Activated CD4-positive, alpha-beta T cell treated with anti-CD3 and anti-CD28 coated beads, Interleukin-2, amount 50 U/mL, for 4 hours (primary cell): ENCODE measurements at places on chromosomes 2 and 18.
A peak's percentile ranks its signal among the peaks of the same experiment; 100 is the strongest.

- DNase-seq, result no peak
These were observed 87.2 kb downstream of the NRP2 start for GRCh38 chr2:205769495-205769850.

DNA sequence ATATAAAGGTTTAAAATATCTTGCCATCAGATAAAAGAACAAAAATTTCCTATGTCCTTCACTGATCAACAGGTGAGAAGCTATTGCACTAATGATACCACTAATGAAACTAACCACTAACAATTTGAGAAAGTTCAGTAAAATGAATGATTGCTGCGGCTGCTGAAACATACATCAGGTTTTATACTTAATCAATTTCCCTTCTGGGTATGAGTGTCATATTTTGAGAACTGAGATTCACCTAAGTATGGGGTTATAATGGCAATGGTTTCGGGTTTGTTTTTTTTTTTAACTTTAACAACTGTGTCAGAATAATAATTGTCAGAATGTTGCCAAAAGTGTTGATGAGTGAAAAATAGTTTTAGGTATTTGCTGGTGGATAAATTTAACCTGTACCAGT, 151.3 kb upstream of the SLC39A10 start:
- no peak for DNase-seq

- no peak for DNase-seq
These were observed 33.2 kb upstream of the YES1 start for GRCh38 chr18:845152-845819.

GRCh38 chr18:58453913-58454317, 175.0 kb downstream of the ALPK2 start:
- DNase-seq, result no peak

DNA sequence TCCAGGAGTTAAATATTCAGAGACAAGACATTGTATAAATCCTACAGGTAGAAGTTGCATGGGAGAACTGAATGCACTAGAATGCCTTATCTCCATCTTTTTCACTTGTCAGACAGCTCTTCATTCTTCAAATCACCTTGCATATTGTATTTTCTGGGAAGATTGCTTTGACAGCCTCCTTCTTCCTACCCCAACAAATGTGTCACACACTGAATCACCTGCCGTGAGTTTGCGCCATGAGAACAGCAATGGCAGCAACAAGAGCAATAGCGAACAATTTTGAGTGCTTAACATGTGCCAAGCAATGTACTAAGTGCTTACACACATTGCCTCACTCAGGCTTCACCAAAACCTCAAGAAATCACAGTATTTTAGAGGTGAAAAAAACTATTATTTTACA, 161.3 kb upstream of the REG3G start:
- no peak for DNase-seq

DNA sequence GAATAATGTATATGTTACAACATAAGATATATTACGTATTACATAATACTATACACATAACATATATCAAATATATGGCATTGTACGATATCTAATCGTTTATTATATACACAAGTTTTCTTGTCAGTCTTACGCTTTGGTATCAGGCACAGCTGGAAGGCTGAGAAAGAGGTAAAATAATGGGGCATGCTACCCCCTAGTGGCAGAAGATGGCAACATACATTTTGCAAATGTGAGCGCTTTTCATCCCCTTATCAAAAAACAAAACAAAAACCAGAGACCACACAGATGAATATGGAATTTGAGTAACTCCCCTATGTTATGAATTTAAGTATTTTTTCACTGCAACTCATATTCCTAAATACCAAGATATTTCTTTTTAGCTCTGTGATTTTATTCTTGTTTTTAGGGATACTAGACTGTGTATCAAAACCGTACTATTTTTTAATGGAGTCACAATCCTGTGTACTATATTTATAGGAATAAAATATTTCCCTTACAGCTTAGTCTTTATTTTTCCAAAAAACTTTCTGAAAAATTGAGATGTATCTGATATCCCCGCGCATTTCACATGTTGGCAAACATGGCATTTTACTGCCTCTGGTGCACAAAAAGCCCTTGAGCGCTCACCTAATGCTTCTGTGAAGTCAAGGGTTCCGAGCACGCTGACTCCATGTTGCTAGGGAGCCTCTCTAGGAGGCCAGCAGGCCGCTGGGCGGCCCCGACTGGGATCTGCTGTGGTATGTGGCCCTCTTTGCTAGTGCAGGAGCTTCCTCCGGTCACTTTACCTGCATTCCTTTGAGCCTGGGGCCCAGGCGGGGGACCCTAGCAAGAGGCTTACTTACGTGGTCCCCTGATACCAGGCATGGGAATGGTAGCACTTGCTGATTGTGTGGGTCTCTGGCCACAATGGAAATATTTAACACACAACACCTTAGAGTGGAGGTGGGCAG, 62.5 kb downstream of the SLC4A3 start:
- DNase-seq, result no peak

DNA sequence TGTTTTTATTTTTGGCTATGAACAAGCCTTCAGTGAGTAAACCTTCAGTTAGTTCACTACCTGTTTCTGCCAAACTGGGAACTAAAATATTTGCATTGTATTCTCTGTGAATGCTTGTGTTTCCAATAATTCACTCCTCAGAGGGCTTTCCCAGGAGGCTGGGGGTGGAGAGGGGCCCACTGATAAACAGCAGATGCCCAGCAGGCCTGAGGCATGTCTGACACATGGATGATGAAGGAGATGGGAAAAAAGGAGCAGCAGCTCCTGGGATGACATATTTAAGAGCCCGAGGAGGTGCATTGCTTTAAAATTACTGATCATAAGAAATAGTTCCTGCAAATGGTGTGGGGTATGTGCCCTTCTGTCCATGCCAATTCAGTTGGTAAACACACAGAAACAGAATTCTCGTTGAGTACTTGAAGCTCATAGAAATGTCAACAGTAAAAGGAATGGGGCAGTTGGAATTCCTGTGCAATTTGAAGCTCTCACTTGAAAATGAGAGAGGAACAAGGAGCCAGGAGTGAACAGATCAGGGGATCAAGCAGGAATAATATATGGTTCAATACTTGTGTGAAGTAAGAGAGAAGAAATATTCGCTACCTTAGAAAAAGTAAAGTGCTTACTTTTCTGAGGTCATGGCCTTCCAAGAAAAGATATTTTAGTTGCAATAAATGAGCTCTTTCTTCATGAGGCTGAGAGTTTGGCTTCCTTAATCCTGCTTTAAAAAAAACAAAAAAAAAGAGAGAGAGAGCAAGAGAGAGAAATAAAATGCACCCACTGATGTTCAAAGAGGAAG, 22.0 kb upstream of the HNMT start:
- DNase-seq, result no peak

GRCh38 chr2:69798909-69799526, 30.4 kb upstream of the GMCL1 start:
- DNase-seq, result no peak

GRCh38 chr18:70261141-70261788, 27.6 kb upstream of the SOCS6 start:
- DNase-seq, result no peak

GRCh38 chr2:185825557-185825956, 87.0 kb downstream of the FSIP2 start:
- no peak for DNase-seq

GRCh38 chr2:96747061-96747617, 7.3 kb upstream of the LMAN2L start:
- no peak for DNase-seq

DNA sequence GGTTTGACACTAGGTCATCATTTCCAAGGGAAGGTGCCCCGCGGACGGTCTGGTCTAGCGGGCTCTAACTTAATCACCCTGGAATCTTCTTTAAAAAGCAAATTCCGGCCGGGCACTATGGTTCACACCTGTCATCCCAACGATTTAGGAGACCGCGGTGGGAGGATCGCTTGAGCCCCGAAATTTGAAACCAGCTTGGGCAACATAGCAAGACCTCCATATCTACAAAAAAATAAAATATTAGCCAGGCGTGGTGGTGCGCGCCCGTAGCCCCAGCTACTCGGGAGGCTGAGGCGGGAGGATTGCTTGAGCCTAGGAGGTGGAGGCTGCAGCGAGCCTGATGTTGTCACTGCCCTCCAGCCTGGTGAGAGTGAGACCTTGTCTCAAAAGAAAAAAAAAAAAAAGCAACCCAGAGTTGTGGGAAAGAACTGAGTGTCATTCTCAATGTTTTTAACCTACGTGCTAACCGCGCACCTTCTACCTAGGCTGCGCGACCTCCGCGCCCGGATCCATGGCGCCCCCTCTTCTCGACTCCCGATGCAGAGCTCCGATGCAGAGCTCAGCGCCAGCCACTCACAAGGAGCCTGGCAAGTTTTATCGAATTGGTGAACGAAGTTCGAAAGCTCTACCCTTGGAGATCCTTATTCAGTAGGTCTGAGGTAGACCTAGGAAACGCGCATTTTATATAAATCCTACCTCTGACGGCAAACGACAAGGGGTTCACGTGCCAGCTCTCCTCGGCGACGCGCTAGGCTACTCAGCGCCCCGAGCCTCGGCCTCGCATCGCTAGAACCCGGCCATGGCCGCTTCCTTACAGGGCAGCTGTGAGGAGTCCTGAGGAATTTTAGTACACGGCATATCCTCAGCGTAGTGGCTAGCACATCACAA, 888 bp upstream of the TWSG1 start:
- peak; percentile 5 for DNase-seq

GRCh38 chr18:43414006-43414405, 136.7 kb upstream of the SYT4 start:
- no peak for DNase-seq

GRCh38 chr2:211203986-211204385, 647.6 kb downstream of the CPS1 start:
- DNase-seq, result no peak

GRCh38 chr2:575030-575726, 102.0 kb downstream of the TMEM18 start:
- no peak for DNase-seq

GRCh38 chr2:188443207-188443606, 151.5 kb downstream of the GULP1 start:
- DNase-seq, result no peak

GRCh38 chr2:15889442-15890123, 50.8 kb upstream of the MYCN start:
- DNase-seq, result no peak

GRCh38 chr2:238963161-238963970, 115.5 kb downstream of the TWIST2 start:
- no peak for DNase-seq

DNA sequence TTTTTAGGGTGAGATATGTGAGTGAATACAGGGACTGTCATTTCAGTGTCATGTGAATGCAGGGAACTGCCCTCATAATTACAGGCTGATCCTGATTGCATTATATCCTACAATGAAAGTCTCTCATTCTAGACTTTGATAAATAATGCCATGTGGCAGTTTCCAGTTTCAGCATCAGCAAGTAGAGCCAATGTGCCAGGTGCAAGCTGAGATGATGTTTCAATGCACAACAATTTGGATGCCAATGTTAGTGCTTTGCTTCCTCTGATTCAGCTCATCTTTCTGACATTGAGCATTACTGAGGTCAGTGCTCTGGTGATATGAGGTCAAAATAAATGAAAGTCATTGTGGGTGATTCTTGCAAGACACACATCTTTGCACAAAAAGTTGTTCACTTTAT, 63.7 kb upstream of the TFPI start:
- no peak for DNase-seq

DNA sequence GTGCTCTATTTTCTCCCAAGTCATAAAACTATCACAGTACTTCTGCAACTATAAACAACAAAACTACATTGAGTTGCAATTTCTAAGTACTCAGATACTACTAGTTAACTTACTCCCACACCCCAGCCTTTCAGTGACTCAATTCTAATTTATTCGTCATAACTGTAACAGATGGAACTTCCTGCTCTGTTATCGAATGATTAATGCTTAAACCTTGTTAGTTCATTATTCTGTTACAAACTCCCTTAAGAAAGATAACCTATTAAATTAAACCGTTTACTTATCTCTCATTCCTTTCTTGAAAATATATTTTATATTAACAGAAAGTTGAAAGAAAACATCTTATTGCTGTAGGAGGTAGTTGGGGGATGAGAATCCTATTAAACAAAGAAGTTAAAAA, 17.0 kb downstream of the TNFAIP6 start:
- DNase-seq, result no peak

DNA sequence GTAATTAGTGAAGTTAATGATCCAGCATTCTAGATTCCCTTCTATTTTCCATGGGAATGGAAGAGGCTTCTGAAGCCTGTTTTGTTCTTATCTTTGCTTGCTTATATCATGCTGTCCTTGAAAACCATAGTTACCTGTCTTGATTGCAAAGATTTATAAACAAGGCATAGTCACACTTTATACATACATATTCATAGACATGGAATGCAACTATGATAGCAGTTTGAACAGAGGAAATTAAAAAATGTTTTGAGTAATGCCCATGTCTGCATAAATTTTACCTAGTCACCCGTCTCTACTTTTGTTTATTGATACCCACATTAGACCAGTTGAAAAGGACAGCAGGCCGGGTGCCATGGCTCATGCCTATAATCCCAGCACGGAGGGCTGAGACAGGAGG, 289.0 kb downstream of the PTPRM start:
- DNase-seq, result no peak

- DNase-seq, result no peak
These were observed 681.0 kb downstream of the KCNJ3 start for GRCh38 chr2:155379494-155379893.

DNA sequence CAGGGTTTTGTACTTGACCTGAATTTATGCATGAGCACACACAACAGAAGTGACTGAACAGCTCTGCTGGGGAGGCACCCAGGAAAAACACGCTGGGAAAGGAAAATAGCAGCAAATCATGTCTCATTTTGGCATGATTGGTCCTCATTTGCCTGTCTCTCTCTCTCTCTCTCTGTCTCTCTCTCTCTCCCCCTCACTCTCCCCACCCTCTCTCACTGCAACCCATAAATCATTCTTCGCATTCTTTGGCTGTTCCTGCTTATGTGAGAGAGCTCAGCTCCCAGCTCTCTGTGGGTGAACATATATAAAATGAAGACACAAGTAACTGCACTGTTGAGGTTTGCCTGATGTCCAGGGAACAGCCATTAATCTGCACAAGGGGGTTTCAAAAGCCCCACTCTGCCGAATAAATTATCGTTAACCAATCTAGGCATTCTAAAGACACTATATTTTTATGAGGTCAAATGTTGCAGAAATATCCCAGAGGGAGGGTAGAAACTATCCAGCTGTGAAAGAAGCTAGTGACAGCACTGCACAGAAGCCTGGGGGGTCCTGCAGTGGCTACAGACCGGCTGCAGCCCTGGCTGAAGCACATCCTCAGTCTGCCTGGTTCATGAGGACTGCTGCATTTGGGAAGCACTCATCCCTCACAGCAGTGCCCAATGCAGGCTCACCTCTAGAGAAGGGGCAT, 260.3 kb downstream of the AFF3 start:
- no peak for DNase-seq

GRCh38 chr18:79394534-79395307, 1.0 kb upstream of the NFATC1 start:
- DNase-seq, result peak; percentile 79

- DNase-seq, result no peak
These were observed 406.5 kb upstream of the UBE2E3 start for GRCh38 chr2:180573951-180574350.

- no peak for DNase-seq
These were observed 47.4 kb upstream of the KDM3A start for GRCh38 chr2:86393521-86394491.

DNA sequence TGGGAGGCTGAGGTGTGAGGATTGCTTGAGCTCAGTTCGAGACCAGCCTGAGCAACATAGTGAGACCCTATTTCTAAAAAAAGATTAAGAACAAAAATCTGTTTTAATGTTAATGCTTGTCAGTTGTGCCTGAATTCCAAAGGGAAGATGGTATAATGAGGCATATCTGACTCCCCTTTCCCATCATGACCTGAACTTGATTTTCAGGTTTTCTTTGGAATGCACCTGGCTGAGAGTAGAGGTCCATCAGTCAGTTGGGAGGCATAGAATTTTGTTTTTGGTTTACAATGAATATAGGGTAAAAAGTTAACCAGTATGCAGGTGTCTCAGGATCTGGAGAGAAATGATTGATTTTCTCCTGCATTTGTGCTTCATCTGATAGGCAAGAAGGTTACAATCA, 20.4 kb downstream of the RPIA start:
- no peak for DNase-seq
